ENCODE measurements at places on chromosomes 16 and 17. TPM values are rescaled to one million over a fixed set of nuclear protein-coding genes. Genes with fewer than 3 reads are reported as not detected.

ASPHD1 gene
- 2.4 TPM for total RNA-seq

GRCh38 chr17:17420082-17420481 is 56.7 kb upstream of the MED9 start:
- peak; percentile 31 for DNase-seq

DNA sequence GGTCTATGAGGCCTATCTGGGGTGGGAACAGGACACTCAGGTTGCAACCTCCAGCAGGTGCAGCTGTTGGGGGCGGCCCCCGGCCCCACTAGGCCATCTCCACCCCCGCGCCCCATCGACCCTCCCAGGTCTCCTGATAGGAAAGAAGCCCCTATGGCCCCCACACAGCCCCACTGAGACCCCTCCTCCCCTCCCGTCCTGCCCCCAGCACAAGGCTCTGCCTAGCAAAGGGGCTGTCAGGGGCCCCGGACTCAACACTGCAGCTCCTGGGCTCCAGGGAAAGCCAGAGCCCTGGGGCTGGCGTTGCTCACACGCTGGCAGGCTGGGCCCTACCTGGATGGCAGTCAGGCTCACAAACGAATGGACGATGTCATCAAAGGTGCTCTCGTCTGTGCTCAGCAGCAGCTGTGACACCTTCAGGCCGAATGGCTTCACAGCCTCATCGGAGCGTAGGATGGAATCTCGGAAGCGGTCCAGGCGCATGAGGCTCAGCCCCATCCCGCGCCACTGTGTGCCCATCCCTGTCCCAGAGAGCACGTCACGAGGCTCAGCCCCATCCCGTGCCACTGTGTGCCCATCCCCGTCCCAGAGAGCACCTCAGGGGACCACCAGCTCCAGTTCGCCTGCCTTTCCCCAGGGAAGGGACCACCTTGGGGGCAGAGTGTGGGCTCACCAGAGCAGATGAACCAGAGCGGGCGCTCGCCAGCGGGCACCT is 7.3 kb downstream of the FASN start:
- no peak for DNase-seq

KRT24 gene
- 0.20 TPM for total RNA-seq

DNA sequence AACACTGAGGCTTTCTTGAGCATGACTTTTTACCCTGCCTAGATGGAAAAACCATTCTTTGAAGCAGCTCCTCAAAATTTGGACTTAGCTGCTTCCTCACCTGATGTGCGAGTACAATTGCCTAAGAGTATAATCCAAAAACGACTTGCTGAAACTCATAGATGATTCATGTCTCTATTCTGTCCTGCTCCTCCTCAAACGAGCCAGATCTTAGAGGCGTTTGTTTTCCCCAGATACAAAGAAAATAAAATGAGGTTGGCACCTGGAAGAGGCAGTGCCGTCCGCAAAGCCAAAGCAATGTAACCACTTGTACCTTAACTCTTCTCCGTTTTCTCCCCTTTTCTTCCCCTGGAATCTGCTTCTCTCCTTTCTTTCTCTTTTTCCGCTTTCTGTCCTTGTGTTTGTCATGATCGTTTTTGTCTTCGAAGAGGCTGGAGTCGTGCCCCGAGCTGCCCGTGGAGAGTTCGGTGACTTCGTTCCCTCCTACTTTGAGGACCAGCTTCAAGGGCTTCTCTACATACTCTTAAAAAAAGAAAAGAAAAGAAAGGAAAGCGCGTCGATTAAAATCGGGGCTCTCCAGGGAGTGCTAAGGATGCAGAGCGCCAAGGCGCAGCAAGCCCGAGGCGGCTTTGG is 895 bp downstream of the BRD7 start:
- no peak for DNase-seq

- DNase-seq = no peak
Measured at GRCh38 chr17:2040219-2040827, 1.5 kb upstream of the OVCA2 start.

- DNase-seq = no peak
Measured at GRCh38 chr16:23294260-23294659, 7.8 kb upstream of the SCNN1B start.

IRX5 gene
- not detected for total RNA-seq

GRCh38 chr17:15273141-15273793 is 8.1 kb upstream of the PMP22 start:
- no peak for DNase-seq

GRCh38 chr17:70137451-70138230 is 31.7 kb upstream of the KCNJ2 start:
- DNase-seq = peak; percentile 84

GUCY2D gene
- total RNA-seq = not detected

DNA sequence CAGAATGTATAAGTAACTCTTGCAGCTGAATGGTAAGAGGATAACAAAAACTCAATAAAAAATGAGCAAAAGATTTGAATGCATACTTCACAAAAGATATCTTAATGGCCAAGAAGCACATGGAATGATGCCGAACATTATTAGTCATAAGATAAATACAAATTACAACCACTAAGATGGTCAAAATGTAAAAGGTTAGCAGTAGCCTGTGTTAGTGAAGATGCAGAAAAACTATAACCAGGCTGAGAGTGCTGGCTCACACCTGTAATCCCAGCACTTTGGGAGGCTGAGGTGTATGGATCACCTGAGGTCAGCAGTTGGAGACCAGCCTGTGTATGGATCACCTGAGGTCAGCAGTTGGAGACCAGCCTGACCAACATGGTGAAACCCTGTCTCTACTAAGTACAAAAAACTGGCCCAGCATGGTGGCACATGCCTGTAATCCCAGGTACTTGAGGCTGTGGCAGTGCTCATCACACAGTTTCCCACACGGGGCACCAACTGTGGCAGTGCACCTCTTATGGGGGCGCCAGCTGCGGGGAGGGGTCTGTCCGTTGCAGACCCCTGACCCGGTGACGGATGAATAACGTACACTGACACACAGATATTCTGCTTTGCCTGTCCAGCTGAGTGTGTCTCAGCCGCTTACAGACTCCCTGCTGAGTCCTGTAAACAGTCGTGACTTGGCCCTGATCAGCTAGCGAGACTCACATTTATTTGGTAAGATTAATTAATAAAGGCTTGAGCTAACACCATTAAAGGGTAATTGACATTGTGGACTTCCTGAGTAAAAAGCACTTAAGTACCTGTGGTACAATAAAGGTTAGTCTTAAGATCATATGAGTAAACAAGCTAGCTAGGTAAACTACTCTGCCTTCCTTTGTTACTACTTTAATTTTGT is 45.7 kb upstream of the FAM20A start:
- DNase-seq = no peak

WDR59 gene
- total RNA-seq = 29.2 TPM

SLFN5 gene
- 21.9 TPM for total RNA-seq

DNA sequence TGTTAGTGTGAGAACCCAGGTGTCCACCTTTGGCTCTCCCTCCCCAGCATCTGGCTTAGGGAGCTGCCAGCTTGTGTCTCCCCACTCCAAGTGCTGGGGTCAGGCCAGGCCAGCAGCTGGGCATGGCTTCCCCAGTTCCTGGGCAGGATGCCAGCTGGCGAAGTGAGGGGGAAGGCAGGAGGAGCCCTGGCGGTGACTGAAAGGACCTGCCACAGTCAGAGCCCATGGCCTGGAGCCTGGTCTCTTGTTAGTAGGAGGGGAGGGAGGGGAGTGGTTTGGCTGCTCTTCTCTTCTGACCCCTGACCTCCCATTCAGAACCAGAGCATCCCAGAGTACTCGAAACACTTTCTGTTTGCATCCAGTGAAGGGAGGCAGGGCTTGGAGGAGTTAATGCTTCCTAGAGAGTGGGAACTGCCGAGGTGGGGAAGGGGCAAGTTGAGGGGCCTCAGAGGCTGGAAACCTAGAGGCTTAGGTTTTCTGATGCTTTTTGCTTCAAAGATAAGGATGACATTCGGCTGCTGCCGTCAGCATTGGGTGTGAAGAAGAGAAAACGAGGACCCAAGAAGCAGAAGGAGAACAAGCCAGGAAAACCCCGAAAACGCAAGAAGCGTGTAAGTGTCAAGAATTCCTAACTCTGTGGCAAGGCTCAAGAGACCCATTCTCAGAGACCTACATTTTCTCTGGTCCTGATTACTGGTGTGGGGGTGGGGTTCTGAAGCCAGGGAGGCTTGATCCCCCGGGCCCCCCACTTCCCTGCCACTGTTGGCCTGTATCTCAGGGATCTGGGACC is 772 bp downstream of the CHD3 start:
- DNase-seq = peak; percentile 96

DNA sequence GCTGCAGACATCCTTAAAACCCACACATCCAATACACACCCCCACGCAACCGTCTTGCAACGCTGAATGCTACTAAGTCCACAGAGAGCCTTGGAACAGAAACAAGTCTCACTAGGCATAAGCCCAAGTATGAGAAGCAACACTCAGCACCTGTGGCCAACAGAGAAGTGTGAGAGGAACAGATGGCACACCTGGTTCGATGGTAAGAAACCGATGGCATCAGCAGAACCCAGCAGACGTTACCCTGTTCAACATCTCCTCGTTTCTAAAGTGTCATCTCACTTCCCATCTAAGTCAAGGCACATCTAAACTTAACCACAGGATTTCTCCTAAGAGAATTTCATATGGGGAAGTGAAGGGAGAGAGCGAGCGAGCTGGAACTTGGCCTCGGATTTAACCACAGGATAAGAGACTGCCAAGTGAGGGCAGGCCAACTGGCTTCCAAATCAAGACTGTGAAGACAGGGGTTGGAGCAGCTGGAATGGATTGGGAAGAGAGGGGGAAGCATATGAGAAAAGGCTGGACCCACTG is 41.0 kb downstream of the NXPH3 start:
- peak; percentile 51 for DNase-seq

ZG16 gene
- total RNA-seq = not detected

DNA sequence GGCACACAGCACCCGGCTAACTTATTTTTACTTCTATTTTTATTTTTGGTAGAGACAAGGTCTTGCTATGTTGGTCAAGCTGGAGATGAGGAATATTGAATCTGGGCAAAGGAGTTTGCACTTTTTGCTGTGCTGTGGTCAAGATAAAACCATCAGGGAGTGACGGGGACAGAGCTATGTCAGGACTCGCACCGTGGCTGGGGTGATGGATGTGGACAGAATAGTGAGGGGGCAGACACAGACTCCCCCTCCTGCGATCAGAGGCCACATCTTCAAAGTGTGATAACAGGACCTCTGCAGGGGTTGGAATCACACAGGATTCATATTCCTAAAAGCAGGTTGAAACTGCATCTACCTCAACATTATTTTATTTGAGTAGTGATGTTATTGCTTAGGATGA is 25.6 kb downstream of the IL21R start:
- no peak for DNase-seq

All from tibial nerve (tissue), 4 donors.